ENCODE measurements at places on chromosomes 6 and 20. TPM values are rescaled to one million over a fixed set of nuclear protein-coding genes. Genes with fewer than 3 reads are reported as not detected.
A peak's percentile ranks its signal among the peaks of the same experiment; 100 is the strongest.

GRCh38 chr6:1868561-1869261, 259.0 kb downstream of the FOXC1 start:
- no peak for DNase-seq

CTCFL gene
- not detected for total RNA-seq

MLN gene
- not detected for total RNA-seq

DNA sequence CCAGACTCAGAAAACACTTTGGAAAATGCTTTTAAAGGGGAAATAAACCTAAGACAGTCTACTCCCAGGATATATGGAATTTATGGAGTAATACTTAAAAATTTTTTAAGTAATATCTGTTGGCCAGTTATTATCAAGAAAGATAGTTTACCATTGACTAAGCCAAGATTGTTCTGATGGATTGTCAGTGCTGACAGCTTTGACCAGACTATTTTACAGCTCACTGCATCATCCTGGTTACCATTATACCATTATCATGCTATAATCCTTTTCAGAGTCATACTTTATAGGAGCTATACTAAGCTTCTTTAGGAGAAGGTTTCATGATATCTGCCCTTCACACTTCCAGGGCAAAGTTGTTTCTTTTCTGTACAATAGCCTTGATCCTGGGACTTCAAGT, 16.5 kb downstream of the GTF2H5 start:
- DNase-seq, result no peak

- no peak for DNase-seq
Observed at GRCh38 chr6:13390658-13391057, 62.3 kb upstream of the TBC1D7 start.

- no peak for DNase-seq
Observed at GRCh38 chr20:47271046-47271615, 85.4 kb downstream of the ZMYND8 start.

- DNase-seq, result no peak
Observed at GRCh38 chr20:38584099-38584763, 3.2 kb downstream of the ADIG start.

DNA sequence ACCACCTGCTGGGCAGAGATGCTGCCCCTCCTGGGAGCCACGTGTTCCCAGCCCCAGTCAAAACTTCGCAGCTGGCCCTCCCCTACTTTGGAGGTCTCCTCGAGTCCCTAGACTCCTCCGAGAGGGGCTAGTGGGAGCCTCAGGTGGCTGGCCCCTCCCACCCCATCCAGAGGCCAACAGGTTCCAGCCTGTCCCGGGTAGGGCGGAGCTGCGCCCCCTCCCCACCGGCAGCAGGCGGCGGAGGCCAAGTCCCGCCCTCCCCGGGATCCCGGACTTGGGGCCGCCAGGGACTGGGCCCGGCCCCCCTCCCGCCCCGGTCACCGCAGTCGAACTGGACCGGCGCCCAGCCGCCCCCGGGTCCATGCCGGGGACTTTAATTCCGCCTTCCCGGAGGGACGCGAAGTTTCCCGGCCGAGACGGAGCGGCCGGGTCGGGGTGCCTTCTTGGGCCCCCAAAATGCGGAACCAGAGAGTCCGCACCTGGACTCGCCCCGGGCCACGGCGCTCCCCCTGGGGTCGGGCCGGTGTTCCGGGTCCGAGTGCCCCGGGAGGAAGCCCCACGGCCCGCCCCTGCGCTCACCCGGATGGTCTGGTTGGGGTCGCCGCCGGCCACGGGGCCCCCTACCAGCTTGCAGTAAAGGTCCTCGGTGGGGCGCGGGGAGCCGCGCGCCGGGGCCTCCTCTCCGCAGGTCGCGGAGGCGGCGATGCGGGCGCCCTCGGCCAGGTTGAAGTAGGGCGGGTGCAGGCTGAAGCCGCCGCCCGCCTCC, 559 bp downstream of the LAMA5 start:
- peak; percentile 52 for DNase-seq

DNA sequence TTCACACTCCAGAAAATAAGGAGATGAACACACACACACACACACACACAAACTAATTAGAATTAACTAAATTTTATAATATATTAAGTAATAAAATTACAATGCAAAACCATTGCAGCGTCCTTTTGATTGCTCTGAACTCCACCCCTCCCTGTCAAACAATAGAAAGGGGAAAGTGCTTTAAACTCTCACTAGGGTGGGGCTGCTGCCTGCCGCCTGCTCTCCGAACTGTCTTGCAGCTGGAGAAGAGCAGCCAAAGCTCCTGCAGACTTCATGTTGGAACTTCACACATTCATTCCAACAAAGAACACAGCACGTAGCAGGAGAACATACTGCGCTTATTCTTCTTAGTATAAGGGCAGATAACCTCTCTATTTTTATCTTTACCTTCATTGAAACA, 83.2 kb downstream of the GCLC start:
- no peak for DNase-seq

TPX2 gene
- 44.7 TPM for total RNA-seq

DNA sequence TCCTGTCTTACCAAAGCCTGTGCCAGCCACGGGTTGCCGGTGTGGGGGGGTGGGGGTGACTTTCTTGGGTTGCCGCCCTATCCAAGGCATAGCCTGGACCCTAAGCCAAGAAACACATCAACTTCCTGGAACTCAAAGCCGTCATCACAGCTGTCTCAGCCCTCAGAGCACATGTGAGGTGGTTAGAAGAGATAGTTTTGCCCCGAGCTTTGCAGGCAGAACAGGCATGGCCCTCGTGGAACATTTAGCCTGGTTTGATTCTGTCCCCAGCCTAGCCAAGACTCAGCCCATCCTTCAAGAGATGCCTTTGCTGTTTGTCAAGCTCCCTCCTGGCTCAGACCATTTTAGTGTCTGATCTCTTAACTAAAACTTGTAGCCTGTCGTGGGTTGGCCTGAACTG, 64.9 kb downstream of the RREB1 start:
- no peak for DNase-seq

- DNase-seq, result no peak
Observed at GRCh38 chr20:17059465-17059864, 167.4 kb upstream of the PCSK2 start.

GRCh38 chr20:431012-431904, 23.2 kb downstream of the RBCK1 start:
- peak; percentile 62 for DNase-seq

- DNase-seq, result no peak
Observed at GRCh38 chr6:37983720-37984501, 164.4 kb downstream of the ZFAND3 start.

MANEA gene
- 11.7 TPM for total RNA-seq

PRND gene
- not detected for total RNA-seq

GRCh38 chr6:88246654-88247053, 80.5 kb upstream of the CNR1 start:
- DNase-seq, result peak; percentile 19

DCDC2 gene
- not detected for total RNA-seq

- no peak for DNase-seq
Observed at GRCh38 chr6:146949425-146949824, 254.8 kb upstream of the STXBP5 start.

DNA sequence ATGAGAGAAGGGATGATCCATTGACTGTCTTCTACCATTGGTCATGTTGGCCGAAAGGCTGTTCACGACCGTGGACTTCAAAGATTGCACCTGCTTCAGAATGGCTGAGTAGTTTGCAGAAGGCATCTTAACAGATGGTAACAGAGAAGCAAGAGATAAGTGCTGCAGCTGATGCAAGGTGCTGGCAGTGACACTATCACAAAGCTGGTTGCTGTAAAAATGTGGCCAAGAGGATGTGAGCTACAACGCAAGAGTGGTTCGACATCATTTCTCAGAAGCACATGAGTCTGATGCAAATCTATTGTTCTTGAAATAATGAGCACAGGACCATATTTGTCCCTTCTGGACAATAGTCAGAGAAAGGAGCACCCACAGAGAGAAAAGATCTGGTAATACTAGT, 27.0 kb upstream of the ANKEF1 start:
- DNase-seq, result no peak

- peak; percentile 75 for DNase-seq
Observed at GRCh38 chr6:157235600-157236039, 87.7 kb downstream of the TMEM242 start.

DNA sequence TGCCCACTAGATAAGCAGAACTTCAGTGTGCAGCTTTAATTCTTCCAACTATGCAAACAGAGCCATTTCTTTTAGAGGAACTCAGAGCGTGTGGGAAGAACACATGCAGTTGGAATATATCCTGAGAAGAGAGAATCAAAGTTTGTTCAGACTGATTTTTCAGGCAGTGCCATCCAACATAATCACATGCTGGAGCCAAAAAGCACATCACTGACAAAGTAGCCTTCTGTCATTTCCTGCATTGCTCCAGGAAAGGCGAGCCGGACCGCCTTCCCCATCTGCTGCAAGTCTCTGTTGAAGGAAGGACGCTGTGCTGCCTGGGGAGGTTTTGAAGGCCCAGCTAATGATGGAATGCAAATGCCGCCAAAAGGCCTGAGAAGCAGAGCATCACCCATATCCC, 98.4 kb downstream of the DOK5 start:
- DNase-seq, result peak; percentile 30

DNA sequence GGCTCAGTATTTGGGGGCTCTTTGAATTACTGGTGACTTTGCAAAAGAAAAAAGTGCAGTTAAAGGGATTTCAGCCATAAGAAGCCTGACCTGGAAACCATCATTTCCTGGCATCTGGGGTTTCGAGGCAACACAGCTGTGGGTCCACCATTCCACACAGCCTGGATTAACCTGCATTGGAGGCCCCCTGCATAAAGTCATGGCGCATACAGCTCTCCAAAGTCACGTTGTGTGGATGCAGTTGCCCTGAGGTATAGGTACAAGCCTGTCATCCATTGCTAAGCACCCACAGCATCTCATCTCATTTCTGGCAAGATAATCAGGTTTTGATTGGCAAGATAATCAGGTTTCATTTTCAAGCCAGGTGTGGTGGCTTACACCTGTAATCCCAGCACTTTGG, 54.5 kb upstream of the TAGAP start:
- no peak for DNase-seq

BPIFB2 gene
- total RNA-seq, result not detected

ZNF334 gene
- total RNA-seq, result 32.9 TPM

CRIP3 gene
- total RNA-seq, result 0.69 TPM

EGFL8 gene
- total RNA-seq, result 23.0 TPM

KHDC1L gene
- 2.2 TPM for total RNA-seq

GRCh38 chr6:121523628-121524027, 88.2 kb downstream of the GJA1 start:
- DNase-seq, result no peak

GRCh38 chr20:19392344-19393130, 180.1 kb downstream of the SLC24A3 start:
- DNase-seq, result no peak

HLA-A gene
- total RNA-seq, result 60.2 TPM

NDRG3 gene
- 31.8 TPM for total RNA-seq

GRCh38 chr20:504632-505075, 38.9 kb downstream of the CSNK2A1 start:
- no peak for DNase-seq

PRSS16 gene
- total RNA-seq, result 0.64 TPM

- DNase-seq, result no peak
Observed at GRCh38 chr6:136593748-136594490, 43.7 kb upstream of the MAP7 start.

GRCh38 chr6:31049518-31049917, 39.2 kb downstream of the MUC22 start:
- DNase-seq, result no peak

SIGLEC1 gene
- not detected for total RNA-seq

NR2E1 gene
- not detected for total RNA-seq

DNA sequence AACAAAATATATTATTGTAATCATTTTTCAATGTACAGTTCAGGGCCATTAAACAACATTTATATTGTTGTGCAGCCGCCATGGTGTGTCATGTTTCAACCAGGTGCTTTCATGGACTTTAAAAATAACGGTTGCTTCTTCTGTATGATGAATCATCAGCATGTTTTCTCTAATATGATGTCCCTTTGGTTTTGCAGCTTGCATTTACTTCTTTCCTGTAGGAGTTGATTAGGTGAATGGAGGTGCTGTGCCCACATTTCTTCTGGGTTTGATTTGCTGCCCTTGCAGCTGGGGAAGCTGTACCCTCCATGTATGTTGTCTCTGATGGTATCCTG, 54.9 kb upstream of the TULP4 start:
- no peak for DNase-seq

DNA sequence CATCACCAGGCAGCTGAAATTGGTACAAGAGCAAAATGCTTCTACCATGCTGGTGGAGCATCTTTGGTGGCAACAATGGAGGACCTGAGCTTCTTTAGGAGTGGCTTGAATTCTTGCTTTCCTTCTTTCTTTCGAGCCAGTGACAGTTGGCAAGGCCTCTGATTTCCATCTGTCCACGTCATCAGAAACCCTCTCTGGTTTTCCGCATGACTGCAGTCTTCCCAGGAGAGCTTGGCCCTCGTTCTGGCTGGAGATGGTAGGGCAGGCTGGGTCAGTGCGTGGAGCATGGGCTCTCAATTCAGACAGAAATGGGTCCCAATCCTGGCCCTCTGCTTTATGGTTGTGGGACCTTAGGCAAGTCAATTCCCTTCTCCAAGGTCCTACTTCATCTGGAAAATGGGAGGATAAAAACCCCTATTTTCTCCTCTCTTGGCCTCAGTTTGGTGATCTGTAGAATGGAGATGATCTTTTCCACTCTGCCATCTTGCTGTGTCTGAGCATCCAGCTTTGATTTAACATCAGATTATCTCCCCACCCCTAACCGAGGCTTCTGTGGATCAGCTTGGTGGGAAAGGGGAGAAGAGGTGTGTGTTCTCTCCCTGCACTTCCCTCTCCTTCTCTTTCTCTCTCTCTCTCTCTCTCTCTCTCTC, 3.6 kb upstream of the BPIFB1 start:
- no peak for DNase-seq

ZBTB12 gene
- 16.2 TPM for total RNA-seq

DNA sequence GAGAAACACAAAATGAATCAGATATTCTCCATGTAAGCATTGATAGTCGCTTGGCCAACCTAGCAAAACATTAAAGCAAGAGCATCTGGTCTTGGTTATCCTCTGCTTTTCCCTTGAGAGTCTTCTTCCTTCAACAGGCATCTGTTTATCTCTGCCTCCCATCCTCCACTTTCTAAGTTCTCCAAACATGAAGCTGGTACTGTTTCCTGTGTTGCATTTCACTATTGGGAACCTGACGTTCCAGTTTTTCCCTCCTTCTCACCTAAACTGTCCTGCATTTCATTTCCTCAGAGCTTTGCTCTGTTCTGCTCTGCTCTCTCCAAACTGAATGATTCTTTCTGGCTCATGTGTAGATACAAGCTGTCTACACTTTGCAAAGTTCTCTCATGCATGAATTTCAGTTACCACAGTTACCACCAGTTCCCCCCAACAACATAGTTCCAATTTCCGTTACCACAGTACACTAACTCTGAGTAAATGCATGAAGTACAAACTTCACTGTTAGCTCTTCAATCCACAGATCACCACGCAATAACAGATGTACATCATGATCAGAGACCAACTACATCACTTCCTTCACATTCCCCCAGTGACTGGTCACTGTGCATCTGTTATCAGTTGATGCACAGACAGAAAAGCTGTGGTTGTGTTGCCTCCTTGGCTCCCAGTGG, 86.7 kb upstream of the F13A1 start:
- no peak for DNase-seq
